Foreskin keratinocyte (primary cell): ENCODE measurements at places on chromosomes 13 and 19. TPM values are rescaled to one million over a fixed set of nuclear protein-coding genes. Genes with fewer than 3 reads are reported as not detected.

The SACS gene
- polyA plus RNA-seq = 5.1 and 6.1 TPM in 2 replicates

The FREM2 gene
- 0.01 TPM in 2 replicates for polyA plus RNA-seq

The CDX2 gene
- not detected in 2 replicates for polyA plus RNA-seq

The IGSF23 gene
- polyA plus RNA-seq = not detected in 2 replicates

The CATSPERD gene
- polyA plus RNA-seq = not detected in 2 replicates
